Stimulated activated CD8-positive, alpha-beta memory T cell treated with anti-CD3 and anti-CD28 coated beads, Interleukin-4, amount 100 ng/mL, for 1 hour (primary cell): ENCODE measurements at places on chromosomes 3 and 15.

DNA sequence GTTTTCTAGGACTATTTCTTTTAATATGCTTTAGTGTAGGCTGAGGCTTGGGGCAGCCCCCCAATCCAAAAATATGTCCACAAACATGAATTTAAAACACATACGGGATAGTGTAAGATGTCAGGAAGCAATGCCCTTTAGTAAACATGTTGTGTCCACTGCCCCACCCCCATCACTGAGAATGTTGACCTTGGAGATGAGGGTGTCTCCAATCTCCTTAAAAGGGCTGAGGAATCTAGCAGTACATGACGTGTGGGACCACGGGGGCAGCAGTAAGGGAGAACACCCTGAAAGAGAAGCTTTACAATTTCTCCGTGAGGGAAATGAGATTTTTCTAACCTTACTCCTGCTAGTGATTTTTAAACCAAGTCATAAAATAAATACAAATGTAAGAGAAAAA is 84.7 kb downstream of the SQOR start:
- no peak for DNase-seq

DNA sequence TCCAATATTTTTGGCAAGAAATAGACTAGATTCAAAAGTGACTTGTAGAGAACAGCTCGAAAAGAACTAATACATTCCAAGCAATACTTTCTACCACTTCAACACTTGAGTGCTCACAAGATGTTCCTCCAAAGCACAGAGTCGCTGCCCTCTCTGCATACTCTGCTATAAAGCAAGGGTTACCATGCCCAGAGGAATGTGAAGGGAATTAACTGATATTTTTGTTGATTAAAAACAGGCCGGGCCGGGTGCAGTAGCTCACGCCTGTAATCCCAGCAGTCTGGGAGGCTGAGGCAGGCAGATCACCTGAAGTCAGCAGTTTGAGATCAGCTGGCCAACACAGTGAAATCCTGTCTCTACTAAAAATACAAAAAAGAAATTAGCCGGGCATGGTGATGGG is 57.6 kb upstream of the CSPG5 start:
- no peak for DNase-seq

- DNase-seq: no peak
Measured at GRCh38 chr3:193008654-193009053, 91.0 kb upstream of the MB21D2 start.

GRCh38 chr15:66595931-66596545 is 30.2 kb upstream of the LCTL start:
- no peak for DNase-seq

GRCh38 chr3:110101361-110101760 is 764.0 kb upstream of the DPPA4 start:
- DNase-seq: no peak

GRCh38 chr3:190807719-190808375 is 54.6 kb downstream of the GMNC start:
- DNase-seq: no peak

DNA sequence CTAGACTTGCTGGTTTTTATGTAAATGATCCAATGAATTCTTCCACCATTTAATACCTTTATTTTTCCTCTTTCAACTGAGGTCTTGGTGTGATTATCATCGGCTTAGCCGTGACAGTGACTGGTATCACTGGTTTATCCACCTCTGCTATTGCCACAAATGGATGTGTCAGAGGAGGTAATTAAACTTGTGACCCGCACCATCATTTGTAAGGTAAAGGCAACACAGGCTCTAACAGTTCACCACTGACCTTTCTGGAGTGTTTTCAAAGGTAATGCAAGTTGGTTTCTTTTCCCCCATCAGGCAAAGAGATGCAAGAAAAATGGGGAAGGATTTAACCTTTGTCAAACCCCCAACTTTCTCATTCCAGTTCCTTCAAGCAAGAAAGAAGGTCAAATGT is 19.7 kb downstream of the SLC12A1 start:
- no peak for DNase-seq

DNA sequence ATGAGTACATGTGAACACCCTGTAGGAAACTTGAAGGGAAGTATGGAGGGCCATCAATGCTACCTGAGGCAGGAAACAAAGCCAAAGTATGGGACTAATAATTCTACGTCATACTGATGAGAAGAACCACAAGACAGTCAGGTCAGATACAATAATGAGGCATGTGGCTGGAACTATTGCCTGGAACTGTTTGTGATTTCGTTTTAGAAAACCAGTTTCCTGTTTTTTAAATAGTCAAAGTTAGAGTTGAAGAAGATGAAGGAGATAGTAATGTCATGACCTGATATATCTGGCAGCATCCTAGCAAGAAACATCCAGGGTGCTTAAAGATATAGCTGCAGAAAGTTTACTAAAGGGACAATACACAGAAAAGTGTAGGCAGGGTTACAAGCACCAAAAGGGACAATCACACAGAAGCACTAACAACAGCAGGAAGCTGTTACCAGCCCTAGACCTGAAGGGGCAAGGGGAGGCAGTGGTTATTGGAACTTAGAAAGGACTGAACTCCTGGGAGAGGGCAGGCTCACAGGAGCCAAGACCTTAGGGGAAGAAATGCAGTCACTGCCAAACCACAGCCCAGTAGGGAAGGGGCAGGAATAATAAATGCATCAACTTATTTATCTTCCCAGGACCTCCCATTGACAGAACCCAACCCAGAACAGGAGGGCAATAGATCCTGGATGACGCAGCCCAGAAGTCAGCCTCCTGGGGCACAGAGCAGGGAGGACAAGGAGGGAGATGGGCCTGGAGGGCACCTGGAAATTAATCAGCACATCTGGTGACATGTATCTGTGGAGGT is 302.1 kb upstream of the STT3B start:
- DNase-seq: no peak

DNA sequence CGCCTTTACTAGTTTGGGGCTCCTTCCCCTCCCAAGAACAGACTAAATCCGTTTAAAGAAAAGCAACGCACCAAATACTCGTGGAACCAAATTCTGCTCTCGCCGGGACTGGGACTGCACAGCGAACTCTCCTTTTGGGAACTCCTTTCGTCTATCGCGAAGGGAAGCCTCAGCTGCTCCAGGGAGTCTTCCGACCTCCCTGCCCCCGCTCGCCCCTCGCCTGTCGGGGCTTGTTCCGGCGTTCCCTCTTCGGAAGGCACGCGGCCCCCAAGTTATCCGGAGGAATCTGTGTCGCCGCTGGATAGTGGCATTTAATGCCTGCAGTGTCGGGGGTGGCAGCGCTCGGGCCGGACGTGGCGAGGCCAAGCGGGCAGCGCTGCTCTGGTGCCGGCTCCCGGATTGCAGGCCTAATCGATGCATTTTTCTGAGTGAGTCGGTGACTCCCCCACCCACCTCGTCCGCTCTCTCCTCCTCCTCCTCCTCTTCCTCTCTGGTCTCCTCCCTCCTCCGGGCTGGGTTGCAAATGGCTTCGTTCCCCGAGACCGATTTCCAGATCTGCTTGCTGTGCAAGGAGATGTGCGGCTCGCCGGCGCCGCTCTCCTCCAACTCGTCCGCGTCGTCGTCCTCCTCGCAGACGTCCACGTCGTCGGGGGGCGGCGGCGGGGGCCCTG is at the start of gene TRIM71:
Gene TRIM71 (plus strand): TSS at position 440 of the 671 bp plus-strand sequence. CDS start 84 bp downstream, at position 524.
- DNase-seq: no peak

GRCh38 chr15:67731112-67731721 is 94.1 kb upstream of the SKOR1 start:
- no peak for DNase-seq

GRCh38 chr3:78867409-78868372 is 900.1 kb downstream of the ROBO1 start:
- DNase-seq: no peak

DNA sequence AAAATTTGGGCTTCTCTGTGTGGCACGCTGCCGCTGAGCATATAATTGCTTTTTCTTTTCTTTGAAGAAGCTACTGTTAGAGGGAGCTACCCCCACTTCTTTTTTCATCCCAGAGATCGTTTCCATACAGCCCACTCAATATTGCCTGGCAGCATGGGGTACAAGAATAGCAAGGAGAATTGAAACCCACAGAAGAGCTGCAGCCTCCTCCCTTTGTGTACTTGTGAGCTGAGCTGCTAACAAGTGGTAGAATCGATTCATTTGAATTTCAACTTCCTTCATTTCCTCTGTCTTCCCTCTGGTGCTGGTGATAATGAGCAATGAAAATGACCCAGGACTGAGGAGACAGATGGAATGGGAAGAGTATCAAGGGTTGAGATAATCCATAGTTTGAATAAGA is 64.9 kb downstream of the LRRC3B start:
- DNase-seq: no peak

DNA sequence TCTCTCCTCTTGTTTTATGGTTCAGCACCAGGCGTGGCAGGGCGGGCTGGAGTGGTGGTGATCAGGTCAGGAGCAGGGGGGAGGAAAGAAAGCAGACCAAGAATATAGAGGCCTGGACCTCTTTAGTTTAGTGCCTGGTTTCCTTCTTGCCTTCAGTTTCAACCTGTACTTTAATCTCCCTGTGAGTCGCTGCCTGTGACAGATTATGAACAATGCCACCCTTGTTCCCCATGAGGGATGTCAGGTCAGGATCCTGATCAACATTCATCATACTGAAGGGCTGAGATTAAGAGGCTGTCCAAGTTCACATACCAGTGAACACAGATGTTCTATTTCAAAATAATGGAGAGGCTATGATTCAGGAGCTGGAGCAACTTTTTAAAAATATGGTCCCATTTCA is 11.4 kb downstream of the ENTPD3 start:
- DNase-seq: no peak

- DNase-seq: no peak
Measured at GRCh38 chr15:100038736-100039135, 303.0 kb downstream of the ADAMTS17 start.

GRCh38 chr15:58552505-58553364 is 120.9 kb downstream of the LIPC start:
- no peak for DNase-seq

GRCh38 chr15:88100181-88100580 is 156.4 kb downstream of the NTRK3 start:
- DNase-seq: no peak

GRCh38 chr3:66396888-66397287 is 103.9 kb downstream of the LRIG1 start:
- DNase-seq: no peak

- DNase-seq: no peak
Measured at GRCh38 chr3:136839556-136839931, 20.6 kb downstream of the SLC35G2 start.

DNA sequence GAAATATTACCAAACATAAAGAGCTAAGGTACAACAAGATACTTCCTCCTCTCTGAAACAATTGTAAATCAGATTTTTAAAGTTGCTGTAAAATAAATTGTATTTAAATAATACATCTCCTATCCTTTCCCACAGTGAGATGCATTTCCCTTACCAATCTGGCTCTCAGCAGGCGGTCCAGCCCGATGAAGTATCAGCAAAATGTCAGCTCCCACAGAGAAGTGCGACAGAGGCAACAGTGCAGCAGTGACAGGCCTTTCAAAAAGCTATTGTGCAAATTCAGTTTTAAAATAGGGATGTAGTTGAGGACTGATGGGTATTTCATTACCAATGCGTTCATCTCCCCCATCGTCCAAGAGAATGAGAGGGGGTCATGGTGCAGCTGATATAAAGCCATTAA is 733.2 kb upstream of the GOLIM4 start:
- no peak for DNase-seq

GRCh38 chr3:18872466-18872865 is 275.8 kb upstream of the KCNH8 start:
- DNase-seq: no peak

GRCh38 chr15:99399618-99400017 is 148.3 kb downstream of the LRRC28 start:
- DNase-seq: no peak

GRCh38 chr3:136048068-136048467 is 82.5 kb downstream of the PPP2R3A start:
- DNase-seq: no peak

GRCh38 chr3:122458992-122459391 is 43.1 kb upstream of the WDR5B start:
- no peak for DNase-seq

DNA sequence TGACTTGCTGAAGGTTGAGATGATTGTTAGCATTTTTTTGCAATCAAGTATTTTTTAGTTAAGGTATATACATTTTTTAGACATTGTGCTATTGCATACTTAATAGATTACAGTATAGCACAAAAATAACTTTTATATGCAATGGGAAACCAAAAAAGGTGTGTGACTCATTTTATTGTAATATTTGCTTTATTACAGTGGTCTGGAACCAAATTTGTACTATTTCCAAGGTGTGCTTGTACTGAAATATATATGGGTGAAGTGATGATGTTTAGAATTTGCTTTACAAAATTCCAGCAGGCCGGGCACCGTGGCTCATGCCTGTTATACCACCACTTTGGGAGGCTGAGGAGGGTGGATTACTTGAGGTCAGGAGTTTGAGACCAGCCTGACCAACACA is 29.1 kb upstream of the TBC1D23 start:
- DNase-seq: no peak

DNA sequence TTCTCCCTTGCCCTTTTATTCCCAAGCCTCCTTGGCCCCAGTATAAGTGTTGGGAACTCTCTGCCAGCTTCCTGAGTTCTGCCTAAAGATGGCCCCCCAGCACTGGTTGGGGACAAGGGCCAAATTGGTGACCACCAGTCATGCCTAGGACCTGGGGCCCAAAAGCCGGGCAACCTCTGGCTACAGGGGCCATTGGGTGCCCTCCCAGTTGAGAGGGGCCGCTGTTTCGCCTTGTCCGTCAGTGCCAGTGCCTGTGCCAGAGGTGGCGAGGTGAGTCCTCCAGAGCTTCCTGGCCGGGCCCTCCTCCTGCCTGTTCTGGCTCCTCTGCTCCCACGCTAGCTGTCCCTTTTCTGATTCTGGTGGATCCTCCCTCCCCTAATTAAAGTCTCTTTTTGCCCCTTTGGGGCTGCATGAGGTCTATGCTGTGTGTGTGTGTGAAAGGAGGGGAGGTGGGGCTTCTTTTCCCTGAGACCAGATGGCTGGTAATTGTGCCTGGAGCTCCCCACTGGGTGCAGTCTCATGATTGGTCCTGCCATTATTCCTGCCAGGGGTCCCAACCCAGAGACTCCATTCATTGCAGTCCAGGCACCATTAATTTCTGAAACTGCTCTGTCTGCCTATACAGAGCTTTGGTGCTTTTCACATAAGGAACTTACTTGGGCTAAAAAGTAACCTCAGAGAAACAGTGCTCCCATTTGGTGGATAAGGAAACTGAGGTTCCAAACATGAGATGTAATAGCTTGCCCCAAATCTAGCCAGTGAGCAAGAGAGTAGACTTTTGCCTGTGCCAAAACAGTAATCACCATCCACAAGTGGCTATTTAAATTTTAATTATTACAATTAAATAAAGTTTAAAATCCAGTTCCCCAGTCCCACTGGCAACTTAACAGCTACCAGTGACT is 3.1 kb upstream of the TTLL3 start:
- no peak for DNase-seq

- DNase-seq: no peak
Measured at GRCh38 chr15:88699861-88700260, 61.0 kb downstream of the ISG20 start.
